Epithelial cell of proximal tubule (primary cell): ENCODE measurements at places on chromosomes 11 and 22. TPM values are rescaled to one million over a fixed set of nuclear protein-coding genes. Genes with fewer than 3 reads are reported as not detected.

The LMNTD2 gene
- total RNA-seq, result 1.5 and 2.2 TPM in 2 replicates

The TIMM10B gene
- 27.0 and 34.9 TPM in 2 replicates for total RNA-seq

DNA sequence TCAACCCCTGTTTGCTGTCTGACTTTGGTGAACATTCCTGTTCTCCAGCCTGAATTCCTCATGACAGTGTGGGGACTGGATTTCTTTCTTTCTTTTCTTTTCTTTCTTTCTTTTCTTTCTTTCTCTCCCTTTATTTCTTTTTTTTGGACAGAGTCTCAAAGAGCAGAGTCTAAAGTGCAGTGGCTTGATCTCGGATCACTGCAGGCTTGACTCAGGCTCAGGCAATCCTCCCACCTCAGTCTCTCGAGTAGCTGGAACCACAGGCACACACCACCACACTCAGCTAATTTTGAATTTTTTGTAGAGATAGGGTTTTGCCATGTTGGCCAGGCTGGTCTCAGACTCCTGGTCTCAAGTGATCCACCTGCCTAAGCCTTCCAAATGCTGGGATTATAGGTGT is 63.1 kb downstream of the RPUSD4 start:
- no peak for DNase-seq

GRCh38 chr11:28346209-28346608 is 238.0 kb downstream of the METTL15 start:
- DNase-seq, result no peak

- no peak for DNase-seq
Measured at GRCh38 chr11:123611698-123612097, 42.7 kb downstream of the SCN3B start.

DNA sequence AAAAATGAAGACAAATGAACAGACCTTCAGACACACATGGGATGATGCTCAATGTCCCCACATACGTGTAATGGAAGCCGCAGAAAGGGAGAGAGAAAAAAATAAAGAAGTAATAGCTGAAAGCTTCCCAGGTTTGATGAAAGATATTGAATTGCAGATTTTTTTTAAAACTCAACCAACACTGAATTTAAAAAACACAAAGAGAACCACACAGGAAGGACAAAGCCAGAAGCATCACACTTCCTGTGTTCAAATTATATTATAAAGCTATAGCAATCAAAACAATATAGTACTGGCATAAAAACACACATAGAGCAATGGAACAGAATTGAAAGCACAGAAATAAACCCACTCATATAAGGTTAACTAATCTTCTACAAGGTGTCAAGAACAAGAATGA is 26.5 kb downstream of the TMEM45B start:
- DNase-seq, result no peak

- no peak for DNase-seq
Measured at GRCh38 chr11:20937826-20938225, 268.4 kb downstream of the NELL1 start.

GRCh38 chr22:41369837-41370236 is 11.9 kb upstream of the TEF start:
- no peak for DNase-seq

GRCh38 chr11:57434640-57435546 is 8.0 kb upstream of the SLC43A3 start:
- peak; percentile 93 for DNase-seq

- DNase-seq, result no peak
Measured at GRCh38 chr11:22670830-22671229, 4.4 kb downstream of the GAS2 start.

- DNase-seq, result no peak
Measured at GRCh38 chr11:125332821-125333220, 163.2 kb downstream of the FEZ1 start.

GRCh38 chr11:120925944-120926343 is 98.0 kb upstream of the TBCEL start:
- no peak for DNase-seq

The KCNJ1 gene
- total RNA-seq, result not detected in 2 replicates

The OR5D14 gene
- not detected in 2 replicates for total RNA-seq

GRCh38 chr11:114211444-114212121 is 84.6 kb upstream of the NNMT start:
- no peak for DNase-seq

DNA sequence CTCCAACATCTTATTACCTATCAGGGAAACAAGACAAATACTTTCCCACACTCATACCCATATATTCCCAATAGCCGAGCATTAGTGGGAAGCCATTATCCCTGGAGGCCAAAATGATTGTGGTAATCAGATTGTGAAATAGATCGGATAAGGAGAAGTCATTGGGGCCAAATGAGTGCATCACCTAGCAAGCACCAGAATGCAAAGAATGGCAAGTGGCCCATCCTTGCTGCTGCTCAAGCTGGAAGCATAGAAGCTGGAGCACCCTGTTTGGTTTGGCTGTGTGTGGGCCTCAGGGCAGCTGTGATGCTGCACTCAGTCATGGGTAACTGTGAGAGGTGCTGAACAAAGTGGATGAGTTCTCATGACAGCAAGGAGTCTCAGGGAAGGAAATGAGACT is 18.7 kb upstream of the DBX1 start:
- no peak for DNase-seq

DNA sequence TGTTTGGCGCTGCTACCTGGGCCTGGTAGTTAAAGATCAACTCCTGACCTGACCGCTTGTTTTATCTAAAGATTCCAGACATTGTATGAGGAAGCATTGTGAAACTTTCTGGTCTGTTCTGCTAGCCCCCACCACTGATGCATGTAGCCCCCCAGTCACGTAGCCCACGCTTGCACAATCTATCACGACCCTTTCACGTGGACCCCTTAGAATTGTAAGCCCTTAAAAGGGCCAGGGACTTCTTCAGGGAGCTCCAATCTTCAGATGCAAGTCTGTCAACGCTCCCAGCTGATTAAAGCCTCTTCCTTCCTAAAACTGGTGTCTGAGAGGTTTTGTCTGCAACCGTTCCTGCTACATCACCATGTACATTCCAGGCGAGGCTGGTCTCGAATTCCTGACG is 15.0 kb downstream of the APOBEC3F start:
- DNase-seq, result no peak

DNA sequence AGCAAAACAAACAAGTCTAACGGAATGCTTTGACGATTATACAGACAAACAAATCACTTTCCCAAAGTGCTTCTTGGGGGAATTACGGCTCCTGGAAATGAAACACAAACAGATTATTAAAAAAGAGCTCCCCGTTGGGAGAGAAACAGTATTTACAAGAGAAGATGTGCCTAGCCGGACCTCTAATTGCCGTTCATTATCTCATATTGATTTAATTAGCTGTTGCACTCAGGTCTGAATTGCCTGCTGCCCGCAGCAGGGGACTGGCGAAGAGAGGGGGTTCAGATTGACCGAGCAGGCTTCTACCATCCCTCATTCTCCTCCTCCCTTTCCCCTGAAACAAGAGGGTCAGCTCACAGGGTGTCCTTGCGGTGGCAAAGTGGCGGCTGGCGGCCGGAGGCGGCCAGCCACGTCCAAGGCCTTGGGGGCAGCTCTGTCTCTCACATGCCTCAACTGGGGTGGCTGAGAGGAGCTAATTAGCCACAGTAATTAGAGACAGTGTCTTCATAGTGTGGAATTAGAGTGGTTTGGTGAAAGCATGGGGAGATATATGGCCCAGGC is 295.1 kb downstream of the MIAT start:
- DNase-seq, result no peak

- no peak for DNase-seq
Measured at GRCh38 chr11:27233654-27234042, 129.4 kb downstream of the CCDC34 start.

DNA sequence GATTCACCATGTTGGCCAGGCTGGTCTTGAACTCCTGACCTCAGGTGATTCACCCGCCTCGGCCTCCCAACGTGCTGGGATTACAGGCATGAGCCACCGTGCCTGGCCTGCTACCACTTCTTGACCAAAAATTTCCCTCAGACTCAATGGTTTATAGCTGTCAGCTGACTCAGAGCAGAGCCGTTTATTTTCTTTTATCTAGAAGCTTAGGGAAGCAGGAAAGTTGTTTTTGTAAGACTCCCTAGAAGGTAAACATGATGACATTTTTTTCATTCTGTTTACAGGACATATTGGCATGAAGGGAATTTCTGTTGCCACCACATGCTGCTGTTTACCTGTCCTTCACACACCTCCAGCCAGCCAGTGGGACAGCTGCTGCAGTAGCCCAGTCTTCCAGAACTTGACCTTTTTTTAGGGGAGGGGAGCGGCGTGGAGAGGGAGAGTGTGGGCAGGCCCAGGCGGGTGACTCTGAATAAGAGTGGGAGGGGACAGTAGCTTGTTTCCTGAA is 56.1 kb upstream of the PTPRJ start:
- peak; percentile 84 for DNase-seq

DNA sequence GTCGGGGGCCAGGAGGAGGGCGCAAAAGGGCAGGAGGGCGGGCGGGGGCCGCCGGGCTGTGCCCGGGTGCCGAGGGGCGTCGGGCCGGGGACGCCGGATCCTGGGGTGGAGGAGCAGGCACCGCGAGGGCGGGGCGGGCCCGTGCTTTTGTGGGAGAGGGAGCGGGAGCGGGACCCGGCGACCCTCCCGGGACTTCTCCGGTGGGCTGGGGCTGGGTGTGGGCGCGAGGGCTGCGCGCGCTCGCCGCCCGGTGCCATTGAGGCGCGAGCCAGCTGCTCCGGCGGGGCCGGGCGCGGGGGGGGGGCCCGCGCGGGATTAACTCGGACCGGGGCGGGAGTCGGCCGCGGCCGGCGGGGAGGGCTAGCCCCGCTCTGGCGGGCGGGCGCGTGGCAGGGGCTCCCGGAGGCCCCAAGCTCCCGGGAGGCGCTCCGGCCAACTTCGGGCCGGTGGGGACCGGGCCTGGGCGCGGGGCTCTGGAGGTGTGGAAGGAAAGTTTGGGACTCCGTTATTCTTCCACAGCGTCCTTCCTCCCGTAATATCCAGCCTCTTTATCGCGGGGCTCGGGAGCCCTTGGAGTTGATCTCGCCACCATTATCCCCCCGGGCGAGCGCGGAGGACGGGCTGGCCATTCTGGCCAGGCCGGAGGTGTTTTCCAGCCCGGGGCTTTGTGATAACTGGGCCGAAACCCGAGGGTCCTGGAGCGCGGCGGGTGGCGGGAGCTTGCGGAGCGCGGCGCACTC is 936 bp downstream of the CECR2 start:
- no peak for DNase-seq

The TECTA gene
- 0.22 and 0.23 TPM in 2 replicates for total RNA-seq

DNA sequence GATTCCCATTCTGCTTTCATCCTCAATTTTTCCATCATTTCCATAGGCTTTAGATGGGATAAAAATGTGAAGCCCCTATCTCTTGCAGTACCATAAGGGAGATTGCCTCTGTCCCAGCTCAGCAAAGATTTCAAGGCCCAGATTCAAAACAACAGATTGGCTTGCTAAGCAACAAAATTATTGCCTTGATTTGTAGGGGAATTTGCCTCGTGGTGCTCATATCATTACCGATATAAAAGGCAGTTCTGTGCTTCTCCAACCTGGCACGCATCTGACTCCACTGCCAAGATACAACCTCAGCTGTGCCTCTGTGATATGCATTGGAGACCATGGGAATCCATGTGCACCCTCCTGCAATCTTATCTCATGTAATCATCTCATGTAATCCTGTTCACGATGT is 25.0 kb upstream of the CEP126 start:
- DNase-seq, result no peak

The TIMP3 gene
- total RNA-seq, result 6.1 and 8.3 TPM in 2 replicates

The TTC36 gene
- total RNA-seq, result 1.6 TPM in 1 of 2 replicates, not detected in the other

GRCh38 chr22:48209473-48210197 is 1447.2 kb downstream of the TBC1D22A start:
- DNase-seq, result no peak

DNA sequence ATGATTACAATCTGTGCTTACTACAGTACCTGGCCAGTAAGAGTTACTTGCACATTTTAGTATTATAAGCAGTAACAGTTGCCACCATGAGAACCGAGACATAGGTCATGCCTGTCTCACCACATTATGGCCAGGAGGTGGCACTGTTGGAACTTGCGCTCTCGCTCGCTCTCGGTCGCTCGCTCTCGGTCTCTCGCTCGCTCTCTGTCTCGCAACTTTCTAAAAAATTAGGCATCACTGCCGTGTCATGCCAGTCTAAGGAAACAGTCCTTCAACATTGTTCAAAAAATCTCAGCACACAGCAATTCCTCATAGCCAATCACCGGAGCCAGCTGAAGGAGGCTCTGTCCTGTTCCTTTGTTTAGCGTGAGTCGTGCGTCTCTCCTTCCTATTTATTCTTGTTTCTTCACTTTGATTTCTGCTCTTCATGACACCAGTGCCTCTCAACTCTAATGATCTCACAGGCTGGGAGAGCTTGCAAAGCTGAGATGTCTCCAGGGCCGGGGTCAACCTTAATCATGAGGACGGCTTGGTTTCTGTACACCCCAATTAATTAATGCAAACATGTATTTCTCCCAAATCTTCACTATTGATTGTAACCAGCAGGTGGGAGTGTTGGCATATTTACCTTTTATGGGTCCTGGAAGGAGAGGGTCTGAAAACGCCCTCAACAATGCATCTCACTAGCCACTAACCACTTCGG is 6.3 kb upstream of the ADAMTS8 start:
- DNase-seq, result no peak

The FAM181B gene
- total RNA-seq, result 0.06 and 0.14 TPM in 2 replicates

The KDM4E gene
- not detected in 2 replicates for total RNA-seq

DNA sequence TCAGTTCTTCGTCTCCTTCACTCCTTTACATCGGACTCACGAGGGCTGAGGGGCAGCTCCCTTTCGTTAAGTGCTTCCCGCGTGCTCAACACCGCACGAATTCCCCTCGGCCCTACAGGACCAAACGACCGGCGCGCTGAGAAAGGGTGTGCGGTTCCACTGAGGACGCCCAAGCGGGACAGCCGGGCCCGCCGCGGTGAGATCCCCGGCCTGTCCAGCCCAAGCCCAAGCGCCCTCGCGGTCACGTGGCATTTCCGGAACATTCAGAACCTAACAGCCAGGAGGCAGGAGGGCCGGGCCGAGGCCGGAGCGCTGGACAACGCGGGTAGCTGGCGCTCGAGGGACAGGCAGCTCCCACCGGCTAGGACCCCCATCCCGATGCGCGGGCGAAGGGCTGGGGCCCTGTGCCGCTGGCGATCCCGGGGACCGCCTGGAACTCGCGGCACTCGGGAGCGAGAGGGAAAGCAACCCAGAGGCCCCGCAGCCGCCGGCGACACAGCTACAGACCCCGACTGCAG is 737 bp upstream of the STIP1 start:
- no peak for DNase-seq

DNA sequence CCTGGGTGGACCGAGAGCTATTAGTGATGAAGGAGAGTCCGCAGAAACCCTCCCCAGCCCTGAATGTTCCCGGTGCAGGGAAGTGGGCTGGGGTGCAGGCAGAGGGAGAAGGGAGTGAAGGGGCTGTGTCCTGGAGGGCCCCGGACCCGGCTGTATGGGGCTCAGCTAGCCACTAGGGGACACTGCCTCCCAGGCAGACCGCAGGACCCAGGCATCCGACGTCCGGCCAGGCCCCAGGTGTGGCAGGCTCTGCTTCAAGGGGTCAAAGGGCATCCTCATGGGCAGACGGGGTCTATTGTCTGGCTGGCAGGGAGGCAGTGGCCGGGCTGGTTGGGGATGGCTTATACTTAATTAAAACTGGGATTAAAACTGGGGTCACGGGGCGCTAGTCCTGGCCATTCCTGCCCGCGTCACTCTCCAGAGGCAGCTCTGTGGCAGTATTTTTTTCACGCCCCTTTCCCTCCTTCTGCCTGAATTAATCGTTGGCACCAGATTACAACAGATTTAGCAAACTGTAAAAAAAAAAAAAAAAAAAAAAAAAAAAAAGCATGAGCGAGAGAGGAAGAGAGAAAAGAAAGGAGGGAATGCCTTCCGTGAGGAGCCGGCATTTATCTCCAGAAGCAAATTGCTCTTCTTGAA is 5.1 kb downstream of the FLRT1 start:
- DNase-seq, result no peak

GRCh38 chr22:24208012-24208749 is 26.9 kb downstream of the SUSD2 start:
- DNase-seq, result peak; percentile 67

- DNase-seq, result no peak
Measured at GRCh38 chr11:66696146-66696545, 18.5 kb upstream of the RBM4B start.

The PAK1 gene
- total RNA-seq, result 26.0 and 38.8 TPM in 2 replicates
